NCI-H187 (cell line): ENCODE measurements at places on chromosomes 12 and 14.

DNA sequence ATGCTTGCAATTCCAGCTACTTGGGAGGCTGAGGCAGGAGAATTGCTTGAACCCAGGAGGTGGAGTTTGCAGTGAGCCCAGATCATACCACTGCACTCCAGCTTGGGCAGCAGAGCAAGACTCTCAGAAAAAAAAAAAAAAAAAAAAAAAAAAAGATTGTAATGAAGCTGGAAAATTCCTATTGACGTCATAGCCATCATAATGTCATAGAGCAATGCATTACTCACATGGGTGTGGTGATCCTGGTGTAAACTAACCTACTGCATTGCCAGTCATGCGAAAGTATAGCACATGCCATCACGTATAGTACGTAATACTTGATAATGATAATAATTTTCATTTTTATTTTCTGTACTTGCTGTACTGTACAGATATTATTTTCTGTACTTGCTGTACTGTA is 42.7 kb upstream of the NID2 start:
- no peak for DNase-seq

DNA sequence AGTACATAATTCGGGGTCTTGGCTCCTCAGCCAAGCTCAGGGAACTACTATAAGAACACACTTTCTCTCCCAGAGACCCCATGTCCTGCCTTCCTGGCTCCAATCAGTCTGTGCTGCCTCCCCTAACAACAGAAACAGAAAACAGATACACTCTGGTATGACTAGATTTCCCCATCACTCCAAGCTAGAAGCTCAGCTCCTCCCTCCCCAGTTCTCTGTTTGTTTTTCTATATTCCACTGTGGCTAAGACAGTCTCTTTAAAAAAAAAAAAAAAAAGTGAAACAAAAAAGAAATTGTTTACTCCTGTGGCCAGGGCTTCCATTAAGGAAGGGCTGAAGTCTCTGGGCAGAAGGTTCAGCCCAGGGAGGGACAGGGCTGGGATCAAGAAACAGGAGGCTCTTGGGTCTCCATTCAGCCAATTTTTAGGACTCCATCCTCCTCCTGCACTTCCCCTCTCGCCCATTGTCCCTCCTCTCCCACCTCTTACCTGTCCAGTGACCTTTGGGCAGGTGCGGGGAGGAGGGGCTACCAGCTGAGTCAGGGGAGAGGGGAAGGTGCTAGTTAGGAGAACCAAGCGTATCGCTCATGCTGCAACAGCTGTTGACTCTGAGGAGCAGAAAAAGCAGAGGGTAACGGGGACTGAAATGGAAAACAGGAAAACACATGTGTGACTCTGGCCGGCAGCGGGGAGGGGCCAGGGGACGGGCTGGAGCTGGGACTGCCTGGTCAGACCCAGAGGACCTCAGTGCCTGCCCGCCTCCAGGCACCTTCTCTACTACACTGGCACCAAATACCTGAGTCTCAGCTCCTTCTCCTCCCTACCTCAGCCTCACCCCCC is 4.1 kb upstream of the SLC7A7 start:
- DNase-seq, result no peak

DNA sequence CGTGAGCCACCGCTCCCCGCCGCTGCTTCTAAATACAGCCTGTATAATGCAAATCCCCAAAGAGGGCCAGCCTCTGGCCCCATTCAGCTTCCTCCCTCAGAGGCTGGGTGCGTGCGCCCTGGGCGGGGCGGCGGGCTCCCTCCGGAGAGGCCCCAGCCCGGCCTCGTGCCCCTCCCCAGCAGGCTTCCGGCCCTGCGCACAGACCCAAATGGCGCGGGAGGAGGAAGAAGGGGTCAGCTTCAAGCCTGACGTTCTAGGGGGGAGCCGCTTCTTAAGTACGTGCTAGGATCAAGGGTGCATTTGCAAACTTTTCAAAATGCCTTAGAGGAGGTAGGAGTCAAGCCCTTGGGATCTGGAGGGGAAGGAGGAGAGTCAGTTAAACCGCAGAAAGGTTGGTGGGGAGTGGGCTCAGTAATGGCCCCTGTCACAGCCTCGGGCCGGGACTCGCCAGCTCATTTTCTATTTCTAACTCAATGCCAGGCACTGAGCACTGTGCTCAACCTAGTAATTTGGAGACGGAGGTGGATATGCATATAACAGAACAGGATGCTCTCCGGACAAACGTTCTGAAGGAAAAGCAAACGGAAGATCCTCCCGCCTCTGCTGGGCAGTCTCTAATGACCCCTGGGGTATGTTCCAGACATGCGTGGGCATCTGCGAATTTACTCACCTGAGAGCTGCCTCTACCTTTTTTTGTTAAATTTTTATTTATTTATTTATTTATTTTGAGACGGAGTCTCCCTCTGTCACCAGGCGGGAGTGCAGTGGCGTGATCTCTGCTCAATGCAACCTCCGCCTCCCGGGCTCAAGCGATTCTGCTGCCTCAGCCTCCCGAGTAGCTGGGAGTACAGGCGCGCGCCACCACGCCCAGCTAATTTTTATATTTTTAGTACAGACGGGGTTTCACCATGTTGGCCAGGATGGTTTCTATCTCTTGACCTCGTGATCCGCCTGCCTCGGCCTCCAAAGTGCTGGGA is 32.3 kb downstream of the NINJ2 start:
- DNase-seq, result no peak

- no peak for DNase-seq
These were observed 29.9 kb upstream of the AEBP2 start for GRCh38 chr12:19409376-19409775.

- DNase-seq, result no peak
These were observed 45.9 kb downstream of the NOC4L start for GRCh38 chr12:132190012-132190755.

GRCh38 chr12:104526320-104526719 is 69.6 kb downstream of the CHST11 start:
- DNase-seq, result no peak
